Mesenchymal stem cell (in vitro differentiated cells and primary cell): ENCODE measurements at places on chromosomes 2 and 18.

GRCh38 chr2:170362871-170363631 is 185.1 kb downstream of the MYO3B start:
- no peak overlapping the region for H3K4me3 ChIP-seq
- DNase-seq: peak; percentile 90
- H3K36me3 ChIP-seq: no peaks in the 10 kb centered on the region
- peaks cover 37% of the 10 kb centered on the region for H3K27me3 ChIP-seq

DNA sequence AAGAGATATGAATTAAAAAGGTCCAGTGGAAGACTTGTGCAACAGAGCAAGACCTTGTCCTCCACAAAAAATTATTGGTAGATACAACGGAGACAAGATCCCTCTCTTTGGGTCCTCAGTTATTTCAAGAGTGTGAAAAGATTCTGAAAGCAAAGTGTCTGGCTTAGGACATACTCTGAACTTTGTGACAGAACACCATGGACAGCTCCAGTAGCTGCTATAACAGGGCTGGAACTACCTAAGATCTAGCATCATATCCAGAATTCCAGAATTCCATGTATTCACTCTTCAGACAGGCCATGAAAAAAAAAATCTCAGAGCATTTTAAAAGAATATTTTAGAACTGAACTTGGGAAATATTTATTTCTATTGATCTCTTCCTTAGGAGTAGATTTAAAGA is 74.8 kb upstream of the ZBTB14 start:
- DNase-seq: no peak
- H3K27ac ChIP-seq: no peak overlapping the region
- no peaks in the 10 kb centered on the region for H3K4me1 ChIP-seq

DNA sequence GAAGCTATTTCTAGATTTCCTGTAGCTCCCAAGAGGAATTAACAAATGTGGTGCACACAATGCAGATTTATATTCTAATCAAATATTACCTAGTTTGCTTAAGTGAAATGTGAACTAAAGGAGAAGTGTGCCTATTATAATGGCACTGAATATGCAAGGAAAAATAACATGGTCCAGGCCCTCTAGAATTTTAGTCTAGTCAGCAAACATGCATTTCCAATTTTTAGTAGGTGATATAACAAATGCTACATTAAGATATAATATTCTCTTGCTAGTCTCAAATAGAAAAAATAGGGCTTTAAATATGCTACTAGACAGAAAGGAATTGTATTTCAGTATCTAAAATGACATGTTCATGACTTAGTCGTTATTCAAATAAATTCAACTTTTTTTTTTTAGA is 689.5 kb downstream of the TMEM182 start:
- no peaks in the 10 kb centered on the region for H3K27me3 ChIP-seq
- no peaks in the 10 kb centered on the region for H3K36me3 ChIP-seq
- no peak overlapping the region for H3K27ac ChIP-seq

- no peaks in the 10 kb centered on the region for H3K36me3 ChIP-seq
- peaks cover 3% of the 10 kb centered on the region for H3K4me1 ChIP-seq
- peak overlapping the region; percentile 30 for H3K4me3 ChIP-seq
- no peak overlapping the region for H3K27ac ChIP-seq
- no peaks in the 10 kb centered on the region for H3K27me3 ChIP-seq
These were observed 104.8 kb downstream of the PLCL1 start for GRCh38 chr2:197908990-197909776.

GRCh38 chr2:29192526-29192925 is 77.3 kb downstream of the CLIP4 start:
- DNase-seq: peak; percentile 74
- H3K36me3 ChIP-seq: peaks cover 44% of the 10 kb centered on the region
- no peaks in the 10 kb centered on the region for H3K4me1 ChIP-seq

GRCh38 chr2:85371045-85371444 is 16.5 kb downstream of the ELMOD3 start:
- peaks cover 40% of the 10 kb centered on the region for H3K36me3 ChIP-seq
- peaks cover 1% of the 10 kb centered on the region for H3K4me1 ChIP-seq
- H3K27ac ChIP-seq: no peak overlapping the region
- no peaks in the 10 kb centered on the region for H3K27me3 ChIP-seq

DNA sequence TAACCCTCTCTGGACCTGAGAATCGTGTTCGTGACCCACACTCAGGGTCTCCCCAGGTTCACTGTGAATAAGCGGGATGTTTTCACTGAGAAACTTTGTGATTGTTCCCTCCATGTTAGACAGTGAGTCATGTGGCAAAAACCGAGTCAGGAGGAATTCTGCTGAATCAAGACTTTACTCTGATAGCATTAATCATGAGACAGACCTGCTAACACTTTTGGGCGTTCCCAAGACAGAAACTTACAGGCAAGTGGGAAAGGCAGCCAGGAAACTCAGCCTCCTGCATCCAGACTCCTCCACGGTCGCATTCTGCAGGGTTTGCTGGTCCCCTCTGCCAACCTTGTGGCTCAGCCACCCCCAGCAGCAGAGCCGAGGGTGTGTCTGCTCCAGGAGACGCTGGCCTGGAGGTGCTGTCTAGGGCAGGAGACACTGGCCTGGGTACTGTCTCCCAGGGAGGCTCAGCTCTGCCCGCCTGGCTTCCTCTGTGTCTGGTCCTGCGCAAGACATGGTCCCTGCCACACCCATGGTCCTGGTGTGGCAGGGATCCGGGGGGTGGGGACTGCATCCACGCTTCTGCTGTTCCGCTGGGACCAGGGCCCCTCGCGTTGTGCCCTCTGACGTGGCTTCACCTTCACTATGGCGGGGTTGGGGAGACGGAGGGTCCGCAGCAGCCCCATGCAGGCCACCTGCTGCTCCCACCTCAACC is 177.4 kb downstream of the TWIST2 start:
- peaks cover 8% of the 10 kb centered on the region for H3K4me1 ChIP-seq
- H3K27ac ChIP-seq: no peak overlapping the region
- H3K27me3 ChIP-seq: peaks cover 34% of the 10 kb centered on the region
- H3K4me3 ChIP-seq: peak overlapping the region; percentile 23
- DNase-seq: peak; percentile 2

- no peak for DNase-seq
- H3K27ac ChIP-seq: no peak overlapping the region
- no peaks in the 10 kb centered on the region for H3K27me3 ChIP-seq
- H3K4me3 ChIP-seq: no peak overlapping the region
These were observed 52.3 kb downstream of the SOS1 start for GRCh38 chr2:39068299-39069135.

DNA sequence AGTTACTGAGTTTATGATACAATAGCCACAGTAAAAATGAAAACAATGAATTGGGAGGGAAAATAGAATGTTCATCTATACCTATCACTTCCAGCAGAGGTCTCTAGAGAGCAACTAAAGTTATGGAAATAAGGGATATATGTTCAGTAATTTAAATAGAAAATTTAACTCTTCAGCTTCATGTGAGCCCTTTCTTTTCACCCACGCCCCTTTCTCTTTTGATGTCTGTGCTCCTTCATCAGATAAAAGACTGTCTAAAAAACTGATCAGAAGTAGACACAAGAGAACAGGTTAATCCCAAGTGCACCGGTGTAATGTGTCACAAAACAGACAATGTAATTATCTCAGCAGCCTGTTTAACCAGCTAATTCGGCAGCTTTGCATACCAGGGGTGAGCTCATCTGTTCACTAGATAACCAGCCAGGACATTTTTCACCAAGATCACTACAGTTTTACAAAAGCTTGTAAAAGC is 238.5 kb upstream of the ERBB4 start:
- peak overlapping the region; percentile 48 for H3K4me3 ChIP-seq
- no peaks in the 10 kb centered on the region for H3K36me3 ChIP-seq
- H3K27ac ChIP-seq: no peak overlapping the region
- DNase-seq: peak; percentile 46
- no peaks in the 10 kb centered on the region for H3K27me3 ChIP-seq
- no peaks in the 10 kb centered on the region for H3K4me1 ChIP-seq

GRCh38 chr2:37489536-37489935 is 145.1 kb downstream of the QPCT start:
- H3K4me1 ChIP-seq: no peaks in the 10 kb centered on the region
- H3K27ac ChIP-seq: no peak overlapping the region
- no peak for DNase-seq
- H3K36me3 ChIP-seq: no peaks in the 10 kb centered on the region
- peak overlapping the region; percentile 60 for H3K4me3 ChIP-seq
- no peaks in the 10 kb centered on the region for H3K27me3 ChIP-seq

DNA sequence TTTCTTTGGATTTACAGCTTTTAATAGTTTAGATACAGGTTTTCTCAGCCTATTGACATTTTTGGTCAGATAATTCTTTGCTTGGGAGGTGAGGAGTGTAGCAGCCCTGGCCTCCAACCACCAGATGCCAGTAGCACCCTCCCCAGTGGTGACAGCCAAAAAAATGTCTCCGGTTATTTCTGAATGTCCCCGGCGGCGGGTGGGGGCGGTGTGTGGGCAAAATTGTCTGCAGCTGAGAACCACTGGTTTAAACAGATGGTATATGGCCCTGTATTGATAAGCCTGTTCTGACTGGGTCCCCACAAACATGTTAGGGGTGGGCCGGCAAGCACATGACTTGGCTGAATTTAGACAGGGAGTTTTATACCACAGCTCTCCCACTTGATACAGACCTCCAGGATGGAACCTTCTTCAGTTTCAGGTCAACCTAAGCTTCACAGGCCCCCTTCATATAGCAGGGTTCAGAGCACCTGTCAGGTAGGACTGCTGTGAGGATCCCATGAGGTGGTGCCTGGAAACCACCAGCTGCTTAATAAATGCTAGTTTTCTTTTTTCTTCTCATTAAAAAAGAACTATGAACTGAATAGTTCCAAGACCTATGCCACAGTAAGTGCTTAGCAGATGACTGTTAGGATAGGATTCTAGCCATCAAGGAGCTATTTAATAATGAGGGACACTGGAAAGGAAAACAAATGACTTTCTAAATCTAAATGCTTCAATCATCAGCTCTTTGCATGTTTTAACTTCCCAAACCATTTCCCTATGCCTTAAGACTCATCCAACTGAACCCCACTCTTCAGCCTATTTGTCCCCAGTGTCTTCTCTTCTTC is 18.1 kb downstream of the LPIN2 start:
- peaks cover 3% of the 10 kb centered on the region for H3K36me3 ChIP-seq
- H3K4me1 ChIP-seq: peaks cover 6% of the 10 kb centered on the region
- no peak for DNase-seq
- no peak overlapping the region for H3K4me3 ChIP-seq

DNA sequence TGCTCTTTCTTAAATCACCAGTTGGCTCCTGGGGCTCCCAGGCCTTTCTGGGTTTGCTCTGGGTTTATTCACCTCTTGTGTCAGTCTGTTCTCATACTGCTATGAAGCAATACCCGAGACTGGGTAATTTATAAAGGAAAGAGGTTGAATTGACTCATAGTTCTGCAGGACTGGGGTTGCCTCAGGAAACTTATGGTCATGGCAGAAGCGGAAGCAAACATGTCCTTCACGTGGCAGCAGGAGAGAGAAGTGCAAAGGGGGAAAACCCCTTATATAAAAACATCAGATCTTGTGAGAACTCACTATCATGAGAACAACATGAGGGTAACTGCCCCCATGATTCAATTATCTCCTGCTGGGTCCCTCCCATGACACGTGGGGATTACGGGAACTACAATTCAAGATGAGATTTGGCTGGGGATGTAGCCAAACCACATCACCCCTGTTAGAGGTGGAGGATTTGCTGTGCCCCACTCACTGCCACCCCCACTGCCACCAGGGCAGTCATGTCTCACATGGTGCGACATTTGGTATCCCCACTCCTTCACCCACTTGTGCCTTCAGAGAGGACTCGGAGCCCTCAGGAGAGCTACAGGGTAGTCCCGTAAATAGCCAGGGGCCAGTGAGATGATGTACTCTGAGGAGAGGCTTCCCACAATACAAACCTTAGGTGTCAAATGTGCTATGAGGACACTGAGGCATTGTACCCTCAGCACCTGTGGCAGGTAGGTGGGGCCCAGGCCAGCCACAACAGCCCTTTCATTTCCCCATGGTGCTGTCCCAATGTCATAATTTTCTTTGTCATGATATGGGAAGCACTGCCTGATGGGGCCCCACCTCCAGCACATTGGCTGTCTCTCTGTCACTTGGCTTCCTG is 35.7 kb downstream of the CDC42EP3 start:
- peaks cover 2% of the 10 kb centered on the region for H3K4me1 ChIP-seq
- no peak overlapping the region for H3K4me3 ChIP-seq
- no peak overlapping the region for H3K27ac ChIP-seq
- H3K36me3 ChIP-seq: peaks cover 1% of the 10 kb centered on the region
- H3K27me3 ChIP-seq: no peaks in the 10 kb centered on the region

GRCh38 chr2:198587741-198588140 is 783.3 kb downstream of the PLCL1 start:
- H3K27me3 ChIP-seq: no peaks in the 10 kb centered on the region
- H3K27ac ChIP-seq: no peak overlapping the region
- no peaks in the 10 kb centered on the region for H3K36me3 ChIP-seq
- H3K4me3 ChIP-seq: no peak overlapping the region
- no peaks in the 10 kb centered on the region for H3K4me1 ChIP-seq

GRCh38 chr18:29309366-29309765 is 1132.4 kb upstream of the CDH2 start:
- H3K27ac ChIP-seq: no peak overlapping the region
- no peaks in the 10 kb centered on the region for H3K4me1 ChIP-seq
- H3K27me3 ChIP-seq: no peaks in the 10 kb centered on the region
- H3K4me3 ChIP-seq: no peak overlapping the region
- DNase-seq: peak; percentile 6
- no peaks in the 10 kb centered on the region for H3K36me3 ChIP-seq

DNA sequence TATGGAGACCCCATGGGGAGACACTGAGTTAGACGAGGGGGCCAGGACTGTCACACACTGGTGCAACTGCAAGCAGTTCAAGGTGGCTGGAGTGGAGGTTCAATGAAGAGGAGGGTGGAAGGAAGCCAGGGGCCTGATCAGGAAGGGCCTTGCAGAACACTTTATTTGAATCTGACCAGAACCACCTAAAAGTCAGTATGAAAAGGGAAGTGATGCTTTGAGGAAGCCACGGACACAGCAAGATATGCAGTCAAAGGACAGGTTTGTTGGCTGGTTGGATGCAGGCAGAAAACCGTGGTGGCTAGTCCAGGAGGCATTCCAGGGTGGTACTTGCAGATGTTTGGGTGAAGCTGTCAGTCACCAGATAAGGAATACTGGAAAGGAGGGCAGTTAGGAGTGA is 3.5 kb upstream of the FAM124B start:
- no peak overlapping the region for H3K27ac ChIP-seq
- H3K36me3 ChIP-seq: no peaks in the 10 kb centered on the region
- no peak overlapping the region for H3K4me3 ChIP-seq

- H3K27me3 ChIP-seq: peaks cover 32% of the 10 kb centered on the region
- H3K27ac ChIP-seq: no peak overlapping the region
- no peak overlapping the region for H3K4me3 ChIP-seq
- peak; percentile 48 for DNase-seq
These were observed 295.4 kb downstream of the CELF4 start for GRCh38 chr18:37270038-37270665.

- DNase-seq: no peak
- H3K27me3 ChIP-seq: peaks cover 53% of the 10 kb centered on the region
- no peaks in the 10 kb centered on the region for H3K4me1 ChIP-seq
- no peak overlapping the region for H3K4me3 ChIP-seq
These were observed 150.7 kb downstream of the TSN start for GRCh38 chr2:121906170-121906569.

DNA sequence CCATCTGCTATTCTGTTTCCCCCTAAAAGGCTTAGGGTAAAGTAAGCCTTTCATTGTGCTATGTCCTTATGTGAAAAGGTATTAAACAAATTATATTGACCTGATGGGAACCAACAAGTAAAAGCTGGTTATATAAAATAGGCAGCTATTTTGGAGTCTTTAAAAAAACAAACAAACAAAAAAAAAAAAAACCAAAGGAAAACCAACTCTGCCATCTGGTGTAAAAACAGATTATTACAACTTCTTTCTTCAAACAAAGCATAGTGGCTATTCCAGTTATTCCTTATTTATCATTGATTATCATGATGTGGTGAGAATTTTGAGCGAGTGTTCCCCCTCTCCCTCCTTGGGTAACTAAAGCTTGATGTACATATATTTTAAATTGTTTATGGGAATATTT is 122.3 kb upstream of the FHL2 start:
- no peak overlapping the region for H3K4me3 ChIP-seq
- H3K27me3 ChIP-seq: no peaks in the 10 kb centered on the region
- H3K27ac ChIP-seq: no peak overlapping the region
- peak; percentile 49 for DNase-seq
- peaks cover 17% of the 10 kb centered on the region for H3K4me1 ChIP-seq
- H3K36me3 ChIP-seq: no peaks in the 10 kb centered on the region
